A172 (cell line): ENCODE measurements at places on chromosomes 6 and 20.
A peak's percentile ranks its signal among the peaks of the same experiment; 100 is the strongest.

DNA sequence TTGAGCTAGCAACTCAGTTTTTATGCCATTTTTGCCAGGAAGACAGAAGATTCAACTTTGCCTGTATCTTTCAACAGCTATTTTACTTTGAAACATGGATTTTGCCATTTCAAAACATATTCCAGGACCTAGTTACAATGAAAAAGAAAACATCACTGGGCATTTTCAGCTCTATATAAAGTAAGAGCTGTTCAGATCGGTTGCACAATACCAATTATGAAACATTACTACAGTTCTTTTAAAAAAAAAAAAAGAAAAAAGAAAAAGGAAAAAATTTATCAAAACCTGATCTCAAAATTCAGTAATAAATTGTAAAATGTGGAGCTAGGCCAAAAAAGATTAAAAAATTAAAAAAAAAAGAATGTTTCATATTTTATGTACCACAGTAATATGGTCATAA lies 15.6 kb downstream of the BCLAF1 start:
- no peak for DNase-seq

DNA sequence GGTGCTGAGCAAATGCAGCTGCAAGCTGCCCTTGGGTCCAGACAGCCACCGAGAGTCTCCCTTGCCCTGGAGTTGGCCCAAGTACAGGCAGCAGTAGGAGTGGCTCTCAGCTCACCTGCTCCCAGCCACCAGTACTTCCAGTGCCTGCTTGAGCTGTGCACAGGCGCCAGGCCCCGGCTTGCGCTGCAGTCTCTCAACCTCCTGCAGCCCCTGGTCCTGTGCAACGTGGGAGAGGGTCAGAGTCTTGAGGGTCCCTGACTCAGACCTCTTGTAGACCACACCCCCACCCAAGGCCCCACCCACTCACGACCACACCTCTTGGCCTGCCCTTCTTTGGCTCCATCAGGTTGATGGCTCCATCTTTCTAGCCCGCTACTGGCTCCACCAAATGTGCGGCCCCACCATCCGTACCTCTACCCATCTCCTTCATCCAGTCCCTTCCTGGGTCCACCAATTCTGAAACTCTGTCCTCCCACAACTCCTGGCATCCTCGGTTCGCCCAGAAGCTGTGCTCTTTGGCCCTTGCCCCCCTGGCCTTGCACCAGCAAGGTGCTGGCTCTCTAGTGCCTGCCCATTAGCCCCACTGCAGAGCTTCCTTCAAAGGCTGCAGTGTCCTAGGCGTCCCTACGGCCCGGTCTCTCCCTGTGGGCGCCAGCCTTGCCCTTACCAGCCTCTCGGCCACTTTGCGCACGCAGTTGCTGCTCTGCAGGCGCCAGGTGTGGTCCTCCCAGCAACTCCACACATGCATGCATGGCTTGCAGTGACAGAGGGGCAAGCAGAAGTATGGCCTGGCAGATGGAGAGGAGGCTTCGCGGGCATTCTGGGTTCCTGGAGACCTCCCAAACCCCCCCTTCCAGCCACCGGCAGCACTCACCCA lies 16.5 kb upstream of the SPAG4 start:
- no peak for DNase-seq

DNA sequence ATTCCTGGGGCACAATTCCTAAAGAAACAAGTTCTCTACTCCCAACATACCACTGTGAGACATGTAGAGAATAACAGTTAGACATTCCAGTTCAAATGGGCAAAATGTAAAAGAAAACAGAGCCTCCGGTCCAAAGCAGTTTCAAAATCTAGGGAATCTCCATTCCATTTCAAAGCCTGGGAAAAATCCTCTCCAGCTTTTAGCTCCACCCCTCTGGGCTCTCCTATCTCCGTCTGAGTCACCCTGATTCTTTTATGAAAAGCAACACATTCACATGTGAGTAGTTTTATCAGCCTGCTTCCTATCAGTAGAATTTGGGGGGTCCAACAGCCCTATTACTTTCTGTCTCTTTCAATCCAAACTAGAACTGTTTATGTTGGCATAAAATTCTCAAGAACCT lies 3.7 kb downstream of the CSNK2A1 start:
- DNase-seq = peak; percentile 62

- DNase-seq = no peak
Measured at GRCh38 chr6:146304181-146304580, 239.5 kb upstream of the RAB32 start.
